ENCODE measurements at places on chromosomes 12 and 14.

DNA sequence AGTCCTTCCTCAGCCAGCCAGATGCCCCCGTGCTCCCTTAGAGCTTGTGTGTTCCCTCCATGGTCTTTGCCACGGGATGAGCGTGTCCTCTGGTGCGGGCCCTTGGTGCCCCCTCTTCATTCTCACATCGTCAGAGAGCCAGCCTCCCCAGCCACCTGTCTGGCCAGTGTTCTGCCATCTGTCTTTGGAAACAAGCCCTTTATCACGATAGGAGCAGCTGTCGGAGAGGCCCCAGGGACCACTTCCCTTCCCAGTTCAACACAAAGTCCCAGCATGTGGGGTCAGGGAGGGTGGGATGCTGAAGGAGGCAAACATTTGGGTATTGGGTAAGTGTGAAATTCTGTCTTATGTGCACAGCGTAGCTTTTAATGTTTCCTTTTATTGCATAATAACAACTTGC lies 44.5 kb downstream of the DYNC1H1 start:
- no peak for DNase-seq

DNA sequence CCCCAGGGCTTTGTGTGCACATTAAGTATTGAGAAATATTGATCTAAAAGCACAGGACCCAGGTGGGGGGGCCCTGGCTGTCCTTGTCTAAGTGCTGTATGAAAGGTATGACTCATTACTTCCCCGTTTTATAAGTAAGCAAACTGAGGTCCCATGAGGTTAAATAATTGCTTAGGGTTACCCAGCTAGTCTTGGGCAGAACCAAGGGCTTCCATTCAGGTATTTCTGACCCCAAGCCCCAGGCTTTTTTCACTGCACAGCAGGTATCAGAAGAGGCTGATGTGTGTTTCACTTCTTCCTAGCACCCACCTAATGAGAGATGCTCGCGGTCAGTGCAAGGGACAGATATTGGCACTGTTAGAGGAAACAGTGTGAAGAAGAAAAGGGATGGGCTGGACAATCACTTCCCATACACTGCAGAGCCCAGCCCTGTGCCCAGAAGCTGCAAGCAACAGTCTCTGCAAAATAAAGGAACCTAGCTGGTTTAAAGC lies 4.7 kb upstream of the TC2N start:
- DNase-seq: peak; percentile 42

DNA sequence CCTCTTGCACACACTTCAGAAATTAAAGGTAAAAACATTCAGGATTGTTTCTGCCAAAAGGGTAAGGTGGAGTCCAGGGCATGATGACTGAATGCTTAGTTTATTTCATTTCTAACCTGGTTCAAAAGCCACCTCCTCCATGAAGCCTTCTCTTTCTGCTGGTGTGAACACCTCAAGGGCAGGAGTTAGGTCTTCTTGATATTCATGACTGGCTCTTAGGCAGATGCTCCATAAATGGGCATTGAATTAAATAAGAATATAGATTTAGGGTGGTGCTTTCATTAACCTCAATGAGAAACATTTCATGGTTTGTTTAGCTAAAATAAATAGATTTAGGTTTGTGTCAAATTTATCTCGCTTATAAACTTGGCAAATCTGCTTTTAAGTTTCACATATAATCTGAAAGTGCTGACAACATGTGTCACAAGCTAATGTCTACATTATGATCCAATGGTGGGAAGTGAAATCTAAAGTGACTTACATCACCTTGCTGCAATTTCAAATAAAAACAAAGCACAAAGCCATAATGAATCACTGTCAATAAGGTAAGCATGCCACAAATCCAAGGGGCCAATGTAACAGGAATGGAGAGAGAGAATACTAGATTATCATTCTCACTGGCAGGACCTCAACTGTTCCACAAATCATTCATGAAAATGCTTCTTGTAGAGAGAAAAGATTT lies 72.7 kb upstream of the GRIP1 start:
- no peak for DNase-seq

DNA sequence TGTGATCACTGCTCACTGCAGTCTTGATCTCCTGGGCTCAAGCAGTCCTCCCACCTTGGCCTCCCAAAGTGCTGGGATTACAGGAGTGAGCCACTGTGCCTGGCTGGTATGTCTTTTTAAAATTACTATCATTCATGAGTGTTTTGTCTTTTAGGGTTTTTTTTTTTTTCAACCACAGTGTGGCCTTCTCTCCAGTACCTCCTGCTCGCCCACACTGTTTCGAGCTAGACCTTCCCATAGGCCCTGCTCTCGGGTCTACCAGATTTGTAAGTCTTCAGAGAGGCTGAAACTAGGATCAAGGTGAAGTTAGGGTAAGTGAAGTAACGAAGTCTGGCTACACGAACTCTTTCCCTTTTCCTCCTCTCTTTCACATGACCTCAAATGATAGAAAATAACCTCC lies 1.5 kb downstream of the BIN2 start:
- DNase-seq: no peak

DNA sequence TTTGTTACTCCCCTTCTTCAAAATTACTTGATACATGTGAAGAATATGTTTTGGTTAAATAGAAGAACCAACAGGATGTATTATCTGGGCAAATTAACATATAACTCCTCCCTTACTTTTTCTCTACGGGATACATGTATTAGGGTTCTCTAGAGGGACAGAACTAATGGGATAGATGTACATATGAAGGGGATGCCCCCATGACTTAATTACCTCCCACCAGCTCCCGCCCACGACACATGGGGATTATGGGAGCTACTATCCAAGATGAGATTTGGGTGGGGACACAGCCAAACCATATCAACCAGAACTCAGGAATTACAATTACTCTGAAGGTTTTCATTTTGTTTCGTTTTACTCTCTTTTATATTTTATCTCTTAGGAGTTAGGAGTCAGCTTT lies 41.3 kb downstream of the VRK1 start:
- no peak for DNase-seq

DNA sequence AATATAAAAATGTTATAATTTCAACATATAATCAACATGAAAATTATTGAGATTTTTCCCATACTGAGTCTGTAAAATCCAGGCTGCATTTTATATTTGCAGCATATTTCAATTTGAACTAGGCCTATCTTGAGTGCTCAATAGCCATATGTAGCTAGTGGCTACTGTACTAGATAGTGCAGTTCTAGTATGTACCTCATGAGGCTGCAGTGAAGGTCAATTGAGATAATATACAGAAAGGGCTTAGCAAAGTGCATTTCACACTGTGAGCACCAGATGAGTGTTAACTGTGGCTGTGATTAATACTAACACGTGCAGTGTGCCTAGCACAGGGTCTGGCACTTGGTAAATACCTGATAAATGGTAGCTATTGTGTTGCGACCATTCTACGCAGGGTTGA lies 5.4 kb upstream of the SLC22A17 start:
- DNase-seq: no peak

GRCh38 chr12:15590180-15590826 lies 198.9 kb downstream of the EPS8 start:
- peak; percentile 72 for DNase-seq

DNA sequence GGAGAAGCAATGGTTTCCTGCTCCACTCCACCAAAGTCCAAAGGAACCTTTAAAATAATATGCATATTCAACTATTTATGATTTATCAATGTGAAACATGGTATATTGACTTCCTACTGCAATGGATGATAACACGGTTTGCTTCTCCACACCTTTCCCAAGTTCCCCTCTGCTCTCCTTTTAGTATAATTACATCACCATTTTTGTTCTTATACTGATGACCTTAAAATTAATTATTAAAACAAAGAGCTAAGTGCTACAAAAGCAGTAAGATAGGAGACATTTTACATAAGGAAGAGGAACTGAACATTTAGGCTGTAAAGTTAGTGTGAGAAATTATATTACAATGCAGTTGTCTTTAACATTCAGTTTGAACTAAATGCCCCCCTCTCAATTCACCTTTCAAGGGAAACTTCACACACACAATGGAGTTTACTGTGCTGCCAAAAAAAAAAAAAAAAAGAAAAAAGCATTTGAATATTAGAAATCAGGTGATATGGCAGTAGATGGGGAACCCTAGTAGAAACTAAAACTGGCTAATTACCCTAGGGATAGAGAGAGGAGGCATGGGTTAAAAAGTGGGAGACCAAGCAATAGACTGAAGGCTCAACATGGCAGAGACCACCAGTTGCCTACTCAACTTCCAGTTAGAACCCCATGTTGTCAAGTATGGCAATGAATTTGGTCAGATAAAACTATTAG lies 37.1 kb upstream of the STK38L start:
- DNase-seq: no peak

DNA sequence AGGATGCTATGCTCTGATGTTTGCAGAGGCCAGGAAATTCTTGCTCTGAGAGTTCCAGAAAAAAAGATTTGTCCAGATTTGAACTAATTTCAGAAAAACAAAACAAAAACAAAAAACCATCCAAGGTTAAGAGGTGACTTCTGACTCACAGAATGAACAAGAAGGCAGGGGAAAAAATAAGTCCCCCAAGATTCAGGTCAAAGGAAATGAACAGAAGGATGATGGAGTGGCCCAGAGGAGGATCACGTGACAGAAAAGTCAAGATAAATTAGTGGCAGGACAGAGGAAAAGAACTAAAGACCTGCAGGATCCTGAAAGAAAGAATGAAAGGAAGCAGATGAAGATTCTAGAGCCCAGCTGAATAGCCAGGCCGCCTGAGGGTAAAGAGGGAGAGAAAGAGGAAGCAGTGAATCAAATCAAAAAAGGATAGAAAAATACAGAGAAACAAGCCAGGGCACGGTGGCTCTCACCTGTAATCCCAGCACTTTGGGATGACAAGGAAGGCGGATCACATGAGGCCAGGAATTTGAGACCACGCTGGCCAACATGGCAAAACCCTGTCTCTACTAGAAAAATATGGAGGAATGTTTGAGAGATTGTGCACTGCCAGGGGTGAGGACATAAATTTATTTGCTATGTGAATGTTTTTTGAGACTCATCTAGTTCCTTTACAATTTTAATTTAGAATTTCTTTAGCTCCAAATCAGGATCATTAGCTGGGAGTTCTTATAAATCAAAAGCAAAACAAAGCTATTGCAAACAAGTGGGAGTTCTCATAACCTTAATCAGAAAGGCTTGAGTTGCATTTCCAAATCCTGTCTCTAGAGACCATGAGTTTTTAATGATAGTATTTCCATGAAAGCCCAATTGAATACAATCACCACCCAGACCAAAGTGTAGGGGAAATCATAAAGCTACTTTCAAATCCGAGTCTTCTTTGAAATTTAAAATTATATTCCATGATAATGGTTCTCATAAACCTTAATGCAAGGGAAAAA lies 217.1 kb upstream of the PLEKHG7 start:
- DNase-seq: no peak

DNA sequence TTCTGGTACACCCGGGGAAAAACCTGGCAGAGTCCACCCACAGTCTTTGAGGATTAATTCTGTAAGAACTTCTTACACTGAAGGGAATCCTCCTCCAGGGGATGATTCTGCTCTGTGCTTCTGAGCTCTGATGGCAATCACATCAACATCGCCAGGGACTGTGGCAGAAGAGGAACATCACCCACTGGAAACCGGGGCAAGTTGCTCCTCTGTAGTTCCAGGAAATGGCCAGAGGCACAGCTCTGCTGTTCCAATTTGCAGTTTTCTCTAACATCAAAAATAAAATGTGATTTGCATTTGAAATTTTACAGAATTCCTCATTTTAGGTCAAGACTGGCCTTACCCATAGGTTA lies 207.6 kb downstream of the DAD1 start:
- DNase-seq: no peak

- no peak for DNase-seq
These were observed 10.5 kb upstream of the NR2C1 start for GRCh38 chr12:95083938-95084337.

GRCh38 chr14:90940318-90940962 lies 120.0 kb downstream of the RPS6KA5 start:
- DNase-seq: no peak

DNA sequence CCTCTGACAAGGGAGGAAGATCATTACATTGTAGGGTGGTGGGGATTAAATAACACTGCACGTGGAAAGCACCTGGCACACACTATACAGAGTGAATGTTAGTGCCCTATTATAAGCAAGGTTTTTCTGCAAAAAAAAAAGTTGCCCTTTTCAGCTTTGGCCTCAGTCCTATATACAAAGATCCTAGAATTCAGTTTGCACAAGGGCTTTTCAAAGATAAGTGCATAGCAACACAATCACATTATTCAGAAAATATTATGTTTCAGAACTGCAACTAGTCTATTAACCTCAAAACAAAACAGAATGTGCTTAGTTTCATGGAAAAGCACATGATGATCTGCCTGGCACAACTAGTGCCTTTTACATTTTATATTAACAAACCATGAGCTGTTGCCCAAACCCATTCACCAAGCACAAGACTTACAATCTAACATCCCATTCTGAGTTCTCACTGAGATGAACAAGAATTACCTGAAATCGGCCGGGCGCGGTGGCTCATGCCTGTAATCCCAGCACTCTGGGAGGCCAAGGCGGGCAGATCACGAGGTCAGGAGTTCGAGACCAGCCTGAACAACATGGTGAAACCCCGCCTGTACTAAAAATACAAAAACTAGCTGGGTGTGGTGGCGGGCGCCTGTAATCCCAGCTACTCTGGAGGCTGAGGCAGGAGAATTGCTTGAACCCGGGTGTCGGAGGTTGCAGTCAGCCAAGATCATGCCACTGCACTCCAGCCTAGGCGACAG lies 1.8 kb downstream of the TM7SF3 start:
- DNase-seq: no peak

GRCh38 chr14:60656686-60657455 lies 7.6 kb upstream of the SIX1 start:
- DNase-seq: no peak

DNA sequence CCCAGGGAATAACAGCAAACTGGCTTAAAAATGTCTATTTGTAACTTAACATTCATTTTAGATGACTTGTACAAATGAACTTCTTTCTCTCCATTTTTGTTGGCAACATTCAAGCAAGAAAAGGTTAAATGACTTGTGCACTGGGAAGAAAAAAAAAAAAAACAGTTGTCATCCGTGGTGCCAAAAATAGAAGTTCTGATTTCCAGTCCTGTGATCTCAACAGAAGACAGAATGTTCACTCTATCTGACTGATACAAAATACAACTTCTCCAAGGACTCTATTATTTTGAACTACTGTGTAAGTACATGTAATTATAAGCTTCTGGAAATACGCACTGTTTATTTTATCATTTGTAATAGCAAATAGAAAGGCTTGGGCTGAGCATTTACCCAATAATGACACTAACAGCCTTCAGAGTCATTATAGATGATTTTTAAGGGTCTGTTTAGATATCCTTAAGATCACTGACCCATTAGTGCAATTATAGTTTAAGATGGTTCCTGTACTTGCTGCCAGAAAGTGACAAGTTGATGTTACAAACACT lies 59.9 kb downstream of the LIN7A start:
- no peak for DNase-seq

- peak; percentile 52 for DNase-seq
These were observed 11.5 kb downstream of the ALG10 start for GRCh38 chr12:34033628-34034296.

DNA sequence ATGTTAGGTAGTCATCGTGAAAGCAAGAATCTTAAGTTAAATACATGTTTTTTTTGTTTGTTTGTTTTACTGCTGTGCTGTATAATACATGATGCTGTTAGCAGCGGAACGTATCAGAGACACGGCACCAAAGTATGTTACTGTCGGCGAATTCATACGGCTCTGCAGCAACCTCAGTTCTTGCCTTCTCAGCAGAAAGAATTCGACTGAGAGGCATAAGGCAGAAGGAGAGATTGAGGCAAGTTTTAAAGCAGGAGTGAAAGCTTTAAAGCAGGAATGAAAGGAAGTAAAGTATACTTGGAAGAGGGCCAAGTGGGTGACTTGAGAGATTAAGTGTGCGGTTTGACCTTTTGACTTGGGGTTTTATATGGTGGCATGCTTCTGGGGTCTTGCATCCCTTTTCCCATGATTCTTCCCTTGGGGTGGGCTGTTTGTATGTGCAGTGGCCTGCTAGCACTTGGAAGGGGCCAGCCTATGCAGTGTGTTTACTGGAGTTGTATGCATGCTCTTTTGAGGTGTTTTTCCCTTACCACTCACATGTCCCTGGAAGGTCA lies 23.7 kb downstream of the LEMD3 start:
- no peak for DNase-seq
